Activated T-cell treated with anti-CD3 and anti-CD28 coated beads for 1 hour (primary cell): ENCODE measurements at places on chromosomes 12 and 14.

GRCh38 chr12:26000898-26001297 lies 42.4 kb downstream of the RASSF8 start:
- no peak for DNase-seq

GRCh38 chr14:97523936-97524335 lies 726.8 kb downstream of the VRK1 start:
- no peak for DNase-seq

DNA sequence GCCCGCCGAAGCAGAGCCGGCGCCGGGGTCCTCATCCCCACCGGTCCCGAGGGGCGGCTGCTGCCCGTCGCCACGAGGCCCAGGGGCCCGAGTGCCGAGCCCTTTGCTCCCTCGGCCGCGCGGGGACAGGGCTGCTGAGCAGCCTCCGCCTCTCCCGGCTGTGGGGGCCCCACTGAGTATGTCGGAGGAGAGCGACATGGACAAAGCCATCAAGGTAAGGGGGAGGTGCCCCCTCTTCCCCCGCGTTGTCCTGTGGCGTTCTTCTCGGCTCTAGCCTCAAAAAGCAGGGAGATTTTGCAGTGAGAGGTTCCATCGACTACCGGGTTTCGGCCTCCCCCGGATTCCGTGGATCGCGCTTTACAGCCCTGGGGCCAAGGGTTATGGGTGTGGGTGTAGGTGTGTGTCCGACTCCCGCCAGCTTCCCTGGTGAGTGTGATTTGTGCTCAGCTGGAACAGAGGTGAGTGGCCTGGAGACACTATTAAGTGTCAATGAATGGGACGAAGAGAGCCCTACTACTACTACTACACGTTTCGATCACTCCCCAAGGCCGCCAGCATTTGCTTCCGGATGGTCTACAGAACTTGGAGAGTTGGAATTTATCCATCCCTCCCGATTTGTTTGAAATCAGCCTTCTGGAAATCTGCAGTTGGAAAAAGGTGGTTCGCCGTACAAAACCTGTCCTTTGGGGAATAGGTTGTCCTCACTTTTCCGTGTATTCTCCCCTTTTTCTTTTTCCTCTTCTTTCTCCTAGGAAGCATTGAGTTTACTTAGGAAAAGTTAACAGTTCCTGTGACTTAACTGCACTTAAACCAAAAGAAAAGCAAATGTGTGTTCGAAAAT lies 748 bp downstream of the MAPKAPK5 start:
- peak; percentile 6 for DNase-seq

DNA sequence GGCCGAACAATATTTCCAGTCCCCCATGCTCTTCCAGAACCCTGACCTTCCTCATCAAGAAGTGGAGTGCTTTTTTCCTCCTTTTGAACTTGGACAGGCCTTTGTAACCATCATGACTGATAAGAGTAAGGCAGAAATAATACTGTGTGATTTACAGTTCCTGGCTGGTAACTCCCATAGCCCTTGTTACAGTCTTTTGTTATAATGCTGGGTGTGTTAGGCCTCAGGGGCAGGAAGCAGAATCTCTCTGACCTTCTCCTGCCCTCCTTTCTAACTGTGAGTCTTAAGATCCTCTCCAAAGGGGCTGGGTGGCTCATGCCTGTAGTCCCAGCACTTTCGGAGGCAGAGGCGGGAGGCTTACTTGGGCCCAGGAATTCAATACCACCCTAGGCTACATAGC lies 59.5 kb downstream of the BCAT1 start:
- no peak for DNase-seq

GRCh38 chr12:11876307-11876706 lies 194.4 kb upstream of the BCL2L14 start:
- DNase-seq = no peak
